PC-9 (cell line): ENCODE measurements at places on chromosomes 6 and 20. TPM values are rescaled to one million over a fixed set of nuclear protein-coding genes. Genes with fewer than 3 reads are reported as not detected.
A peak's percentile ranks its signal among the peaks of the same experiment; 100 is the strongest.

C20orf202 gene
- total RNA-seq = not detected in 2 replicates

CCM2L gene
- total RNA-seq = 0.31 and 0.35 TPM in 2 replicates

DNA sequence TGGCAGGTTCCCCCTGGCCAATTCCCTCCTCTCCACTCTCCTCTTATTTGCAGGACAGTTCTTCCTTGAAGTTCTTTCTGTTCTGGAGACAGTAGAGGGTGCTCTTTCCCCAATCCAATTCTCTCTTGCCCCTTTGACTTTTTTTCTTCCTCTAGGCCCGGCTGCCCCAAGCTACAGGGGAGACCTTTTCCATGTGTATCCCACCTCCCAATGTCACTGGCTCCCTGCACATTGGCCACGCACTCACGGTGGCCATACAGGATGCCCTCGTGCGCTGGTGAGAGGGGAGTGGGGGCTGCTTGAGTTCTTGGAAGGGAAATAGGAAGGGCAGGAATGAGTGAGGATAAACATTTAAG, 1.5 kb downstream of the VARS2 start:
- DNase-seq = no peak

GRCh38 chr20:32442630-32443373, 84.7 kb downstream of the ASXL1 start:
- DNase-seq = no peak

DNA sequence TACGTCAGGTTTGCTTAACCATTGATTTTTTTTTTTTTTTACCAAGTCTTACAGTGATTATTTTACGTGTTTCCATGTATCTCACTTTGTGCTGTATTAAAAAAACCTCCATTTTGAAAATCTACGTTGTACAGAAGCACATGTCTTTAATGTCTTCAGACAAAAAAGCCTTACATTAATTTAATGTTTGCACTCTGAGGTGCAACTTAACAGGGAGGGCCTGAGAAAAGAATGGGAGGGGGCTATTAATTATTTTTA, 8.4 kb downstream of the LOC128125822 start:
- no peak for DNase-seq

DNA sequence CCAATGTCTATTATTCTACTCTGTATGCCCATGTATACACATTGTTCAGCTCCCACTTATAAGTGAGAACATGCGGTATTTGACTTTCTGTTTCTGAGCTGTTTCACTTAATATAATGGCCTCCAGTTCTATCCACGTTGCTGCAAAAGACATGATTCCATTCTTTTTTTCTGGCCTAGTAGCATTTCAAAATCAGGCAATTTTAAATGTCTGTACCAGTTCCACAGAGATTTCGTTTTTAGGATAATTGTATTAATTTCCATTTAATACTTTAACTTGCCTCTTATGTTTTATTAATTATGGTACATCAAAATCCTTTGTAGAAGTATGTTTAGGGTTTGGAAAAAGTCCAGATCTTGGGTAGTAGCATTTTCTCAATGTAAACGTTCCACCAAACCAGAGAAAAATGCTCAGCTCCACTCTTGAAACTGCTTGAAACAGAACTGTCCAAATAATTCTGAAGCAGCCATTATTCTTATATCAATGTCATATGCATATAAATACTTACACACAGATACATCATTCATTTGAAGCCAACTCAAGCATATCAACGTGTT, 42.6 kb upstream of the PLEKHG1 start:
- no peak for DNase-seq

DNA sequence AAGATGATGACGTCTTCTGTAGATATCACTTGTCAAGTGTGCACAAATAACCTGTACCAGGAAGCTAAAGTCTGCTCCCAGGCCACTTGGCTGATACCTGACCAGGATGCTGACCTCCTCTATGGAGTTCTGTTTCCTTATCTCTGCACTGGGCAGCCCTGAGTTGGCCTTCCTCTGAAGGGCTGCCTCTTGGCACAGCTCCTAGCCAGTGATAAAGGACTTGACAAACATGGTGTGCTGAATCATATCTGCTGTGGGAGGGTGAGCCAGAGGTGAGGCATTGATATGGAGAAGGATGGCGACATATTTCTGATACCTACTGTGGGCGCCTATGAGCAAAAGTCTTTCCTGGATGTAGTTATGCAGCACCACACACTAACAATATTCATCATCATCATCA, 32.8 kb upstream of the FOXA2 start:
- peak; percentile 82 for DNase-seq

DNA sequence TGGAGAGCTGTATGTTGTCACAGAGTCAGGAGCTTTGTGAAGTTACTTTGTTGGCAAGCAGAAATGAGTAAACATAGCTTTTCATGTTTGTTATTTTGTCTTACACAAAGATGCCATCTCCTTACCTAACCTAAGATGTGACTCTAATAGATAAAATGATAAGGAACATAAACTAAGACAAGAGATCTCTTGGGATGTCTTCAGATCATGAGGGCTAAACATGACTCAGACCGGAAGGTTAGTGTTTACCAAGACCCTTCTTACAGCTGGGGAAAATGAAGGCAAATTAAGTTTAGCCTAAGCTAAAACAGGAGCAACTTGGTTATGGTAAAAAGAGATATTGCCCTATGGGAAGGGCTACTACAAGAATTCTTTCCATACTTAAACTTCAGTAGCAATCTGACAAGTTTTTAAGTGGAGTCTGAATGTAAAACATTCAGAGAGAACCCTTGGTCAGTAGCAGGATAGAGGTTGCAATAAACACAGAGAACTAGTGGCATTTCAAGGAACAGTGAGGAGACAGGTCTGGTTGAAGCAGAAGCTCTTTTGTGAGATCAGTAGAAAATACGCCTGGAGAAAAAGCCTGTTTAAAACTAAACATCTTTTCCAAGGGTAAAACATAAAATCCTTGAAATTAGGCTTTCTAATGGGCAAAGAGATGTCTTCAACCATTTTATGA, 29.9 kb downstream of the SGK1 start:
- no peak for DNase-seq

DNA sequence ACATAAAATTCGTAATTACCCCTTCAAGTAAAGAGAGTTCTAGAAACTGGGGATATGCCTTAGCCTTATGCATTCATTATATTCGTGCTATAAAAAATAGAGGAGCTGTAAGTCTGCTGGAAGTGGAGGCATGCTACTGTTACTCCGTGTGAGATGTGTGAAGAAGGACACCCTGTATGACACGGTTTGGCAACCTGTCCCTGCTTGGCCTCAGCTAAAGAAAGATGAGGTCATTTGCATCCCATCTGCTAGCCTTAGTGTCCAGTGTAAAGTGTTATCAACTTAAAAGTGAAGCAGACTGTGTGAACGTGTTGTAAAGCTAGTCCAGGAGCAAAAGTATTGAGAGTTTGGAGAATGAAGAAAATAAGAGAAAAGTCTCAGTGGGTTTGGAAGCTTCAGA, 135.1 kb upstream of the RAB32 start:
- no peak for DNase-seq

- DNase-seq = peak; percentile 1
Measured at GRCh38 chr6:166620478-166621113, 6.5 kb downstream of the RPS6KA2 start.

DNA sequence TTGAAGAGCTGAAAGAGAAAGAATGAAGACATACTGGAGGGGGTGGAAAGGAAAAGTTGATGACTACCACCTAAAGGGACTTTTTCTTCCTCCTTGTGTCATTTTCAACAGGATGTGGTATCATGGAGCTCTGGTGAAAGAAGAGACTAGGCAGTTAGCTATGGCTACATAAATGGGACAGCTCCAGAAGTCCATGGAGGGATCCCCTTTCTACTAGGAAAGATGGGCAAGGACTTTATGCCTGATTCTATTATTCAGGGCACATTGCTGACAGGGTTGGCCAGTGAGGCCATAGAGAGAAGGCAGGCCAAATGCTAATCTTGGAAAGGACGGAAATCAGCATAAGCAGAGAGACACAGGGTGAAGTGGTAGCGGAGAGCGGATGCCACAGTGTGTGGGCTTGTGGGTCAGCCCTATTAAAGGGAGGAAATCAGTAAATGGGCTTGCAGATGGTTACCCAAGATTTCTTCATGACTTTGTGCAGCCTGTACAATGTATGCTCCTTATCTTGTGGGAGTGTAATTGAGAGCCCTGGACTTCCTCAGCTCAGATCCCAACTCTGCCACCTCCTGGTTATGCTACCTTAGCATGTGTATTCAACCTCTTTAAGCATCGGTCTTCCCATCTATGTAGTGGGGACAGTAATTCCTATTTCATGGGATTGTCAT, 77.4 kb upstream of the TMEM170B start:
- DNase-seq = no peak

DNA sequence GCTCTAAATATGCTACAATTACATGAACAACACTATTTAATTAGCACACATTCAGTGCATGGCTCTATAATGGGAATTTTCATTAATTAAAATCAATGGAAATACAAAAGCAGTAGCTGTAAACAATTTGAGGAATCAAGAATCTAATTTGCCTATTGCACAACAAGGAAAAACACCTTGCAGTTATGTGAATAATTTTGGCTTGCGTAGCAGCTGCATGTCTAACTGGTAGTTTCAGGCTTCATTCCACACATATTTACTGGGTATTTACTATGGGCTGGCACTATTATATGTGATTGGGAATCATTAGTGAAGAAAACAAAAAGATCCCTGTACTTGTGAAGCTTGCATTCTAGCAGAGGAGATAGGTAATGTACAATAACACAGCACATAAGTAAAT, 26.4 kb downstream of the KIF6 start:
- no peak for DNase-seq

DNA sequence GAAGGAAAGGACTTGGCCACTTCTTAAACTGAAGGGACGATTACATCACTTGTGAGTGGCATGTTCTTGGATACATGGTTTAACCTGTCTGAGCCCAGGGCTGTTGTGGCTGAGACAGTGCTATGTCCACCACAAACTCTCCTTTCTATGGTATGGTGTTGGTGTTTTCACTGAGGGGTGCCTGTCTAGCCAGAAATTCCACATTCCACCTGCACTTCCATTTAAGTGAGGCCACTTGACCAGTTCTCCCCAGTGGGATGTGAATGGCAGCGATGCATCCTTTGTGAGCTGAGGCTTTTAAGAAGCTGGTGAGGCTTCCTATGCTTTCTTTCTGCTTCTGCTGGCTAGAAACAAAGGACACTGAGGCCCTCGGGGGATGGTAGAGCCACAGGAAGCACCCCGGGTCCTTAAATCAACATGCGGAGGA, 151.4 kb upstream of the CHD6 start:
- DNase-seq = no peak

- DNase-seq = no peak
Measured at GRCh38 chr20:49247792-49248191, 28.6 kb downstream of the DDX27 start.

- no peak for DNase-seq
Measured at GRCh38 chr6:138297761-138298298, 79.5 kb upstream of the PBOV1 start.

DNA sequence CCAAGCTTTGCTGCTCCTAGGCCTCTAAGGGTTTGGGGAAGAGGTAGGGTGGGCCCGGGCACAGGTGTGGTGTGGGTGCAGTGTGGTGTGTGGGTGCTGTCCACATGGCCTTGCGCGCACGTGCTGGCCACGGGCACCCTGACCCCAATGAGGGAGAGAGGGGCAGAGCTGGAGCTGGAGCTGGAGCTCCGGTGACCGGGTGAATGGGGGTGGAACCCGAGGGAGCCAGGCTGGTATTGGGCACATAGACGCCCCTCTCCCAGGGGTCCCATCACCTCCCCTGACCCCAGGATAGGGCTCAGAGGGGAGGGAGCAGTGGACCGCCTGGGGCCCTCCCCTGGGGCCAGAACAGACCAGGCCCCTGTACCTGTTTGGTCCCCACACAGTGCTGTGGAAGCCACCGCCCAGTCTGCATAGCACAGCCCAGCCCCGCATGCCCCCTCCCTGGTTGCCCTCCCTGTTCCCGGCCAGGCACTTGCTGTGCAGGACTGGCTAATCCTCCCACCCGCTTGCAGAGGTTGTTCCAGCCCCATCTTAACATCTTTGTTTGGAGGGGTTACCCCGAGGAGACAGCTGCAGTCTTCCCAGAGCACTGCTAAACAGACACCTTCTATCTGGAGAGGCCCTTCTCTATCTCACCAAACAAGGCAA, 984 bp downstream of the ADAM33 start:
- DNase-seq = no peak

DNA sequence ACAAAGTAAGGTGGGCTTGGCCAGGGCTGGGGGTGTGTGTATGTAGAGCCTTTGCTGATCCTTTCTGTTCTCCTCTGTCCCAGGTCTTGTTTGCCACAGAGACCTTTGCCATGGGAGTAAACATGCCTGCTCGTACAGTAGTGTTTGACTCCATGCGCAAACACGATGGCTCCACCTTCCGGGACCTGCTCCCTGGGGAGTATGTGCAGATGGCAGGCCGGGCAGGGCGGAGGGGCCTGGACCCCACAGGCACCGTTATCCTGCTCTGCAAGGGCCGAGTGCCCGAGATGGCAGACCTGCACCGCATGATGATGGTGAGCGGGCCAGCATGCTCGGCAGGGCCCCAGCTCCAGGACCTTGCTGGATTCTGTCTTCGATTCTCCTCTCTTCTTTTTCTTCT, 6.2 kb downstream of the DXO start:
- DNase-seq = no peak
